ENCODE measurements at places on chromosomes 16 and 17.

DNA sequence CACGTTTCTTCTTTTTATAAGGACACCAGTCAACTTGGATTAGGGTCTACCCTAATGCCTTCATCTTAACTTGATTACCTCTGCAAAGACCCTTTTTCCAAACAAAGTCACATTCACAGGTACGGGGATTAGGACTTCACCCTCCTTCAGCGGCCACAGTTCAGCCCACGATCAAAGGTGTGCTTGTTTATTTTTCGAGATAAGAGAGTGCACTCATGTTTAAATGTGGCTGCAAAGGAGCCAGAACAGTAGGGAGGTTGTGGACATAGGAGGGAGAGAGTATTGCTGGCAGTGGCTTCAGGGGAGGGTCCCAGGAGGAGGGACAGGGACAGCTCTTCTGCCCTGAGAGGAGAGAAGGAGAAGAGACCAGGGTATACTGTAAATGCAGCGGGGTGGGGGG, 46.7 kb downstream of the MGAT5B start:
- DNase-seq: no peak

DNA sequence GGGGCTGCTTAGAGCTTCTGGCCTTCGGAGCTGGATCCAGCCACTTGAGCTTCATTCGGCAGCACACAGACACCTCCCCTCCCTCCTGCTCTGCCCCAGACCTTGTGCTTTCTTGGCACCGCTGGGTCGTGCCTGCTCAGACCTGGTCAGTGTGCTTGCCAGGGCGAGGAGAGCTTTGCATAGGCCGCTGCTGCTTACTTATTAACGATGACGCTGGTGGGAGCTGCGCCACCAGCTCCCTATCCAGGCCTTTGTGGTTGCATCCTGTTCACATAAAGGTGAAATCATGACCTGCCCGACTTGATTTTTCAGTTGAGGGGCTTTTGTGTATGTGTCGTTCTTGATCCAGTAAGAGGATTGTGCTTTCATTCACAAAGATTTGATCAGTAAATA, 101.1 kb downstream of the MSI2 start:
- DNase-seq: peak; percentile 29

DNA sequence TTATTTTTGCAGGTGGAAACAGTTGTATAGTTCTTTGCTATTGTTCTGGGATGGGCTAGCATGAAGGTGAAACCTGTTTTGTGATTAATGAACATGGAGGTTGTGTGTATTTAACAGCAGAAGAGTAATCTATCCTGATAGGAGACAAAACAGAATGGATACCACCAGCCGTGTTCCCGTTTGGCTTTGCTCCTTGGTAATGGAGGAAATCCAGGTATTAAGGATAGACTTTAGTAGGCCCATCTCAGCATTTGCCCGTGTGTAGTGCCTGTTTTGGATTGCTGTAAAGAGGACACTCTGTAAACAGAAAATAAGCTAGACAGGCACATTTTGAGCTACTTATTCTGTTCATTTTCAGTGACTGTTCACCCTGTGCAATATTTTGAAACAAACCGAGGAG, 215.1 kb downstream of the RBFOX1 start:
- no peak for DNase-seq

GRCh38 chr17:2266045-2266864, 37.3 kb downstream of the SMG6 start:
- DNase-seq: peak; percentile 69

GRCh38 chr16:14373896-14374295, 256.2 kb downstream of the PARN start:
- no peak for DNase-seq

GRCh38 chr16:2752035-2752849, at the start of gene SRRM2:
Gene SRRM2, plus strand, starts transcription at chr16:2752638. Its CDS starts 3,727 bp downstream, at chr16:2756365.
- DNase-seq: peak; percentile 100

DNA sequence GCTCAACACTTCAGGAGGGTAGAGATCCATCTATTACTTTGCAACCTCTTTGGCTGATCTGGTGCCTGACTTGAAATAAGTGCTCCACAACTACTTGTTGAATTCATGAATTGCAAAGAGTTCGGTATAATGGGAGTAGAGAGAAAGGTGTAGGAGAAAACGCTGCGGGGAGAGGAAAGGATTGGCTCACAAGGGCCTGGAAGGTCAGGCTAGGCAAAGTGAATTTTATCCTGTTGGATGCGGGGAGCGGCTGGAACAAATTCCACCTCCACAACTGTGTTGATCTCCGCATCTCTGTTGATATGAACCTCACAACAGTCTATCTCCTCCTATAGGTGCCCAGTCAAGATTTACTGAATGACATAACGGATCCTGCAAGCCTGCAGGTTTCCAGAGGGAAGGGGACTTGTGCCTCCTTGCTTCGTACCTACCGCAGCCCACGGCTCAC, 684 bp downstream of the SLX4 start:
- no peak for DNase-seq

DNA sequence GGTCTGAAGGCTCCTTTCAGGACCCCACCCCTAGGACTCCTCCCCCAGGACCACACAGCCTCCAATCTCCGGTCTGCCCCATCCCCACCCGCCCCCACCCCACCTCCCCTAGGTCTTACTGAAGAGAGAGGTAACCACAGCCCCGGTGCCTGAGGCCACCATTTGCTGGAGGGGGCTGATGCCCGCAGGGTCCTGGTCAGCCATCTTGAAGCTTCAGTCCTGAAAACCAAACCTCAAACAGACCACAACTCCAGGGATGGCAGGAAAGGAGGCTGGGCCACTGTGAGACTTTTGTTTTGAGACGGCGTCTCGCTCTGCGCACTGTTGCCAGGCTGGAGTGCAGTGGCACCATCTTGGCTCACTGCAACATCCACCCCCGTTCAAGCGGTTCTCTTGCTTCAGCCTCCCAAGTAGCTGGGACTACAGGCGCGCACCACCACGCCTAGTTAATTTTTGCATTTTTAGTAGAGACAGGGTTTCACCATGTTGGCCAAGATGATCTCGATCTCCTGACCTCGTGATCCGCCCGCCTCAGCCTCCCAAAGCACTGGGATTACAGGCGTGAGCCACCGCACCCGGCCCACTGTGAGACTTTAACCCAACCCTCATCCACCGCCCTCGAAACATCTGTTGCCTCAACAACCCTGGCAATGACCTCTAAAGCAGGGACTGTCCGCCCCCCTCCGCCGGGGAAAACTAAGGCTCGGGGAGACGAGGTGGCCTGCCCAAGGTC, 1.1 kb downstream of the SLC25A39 start:
- DNase-seq: no peak

DNA sequence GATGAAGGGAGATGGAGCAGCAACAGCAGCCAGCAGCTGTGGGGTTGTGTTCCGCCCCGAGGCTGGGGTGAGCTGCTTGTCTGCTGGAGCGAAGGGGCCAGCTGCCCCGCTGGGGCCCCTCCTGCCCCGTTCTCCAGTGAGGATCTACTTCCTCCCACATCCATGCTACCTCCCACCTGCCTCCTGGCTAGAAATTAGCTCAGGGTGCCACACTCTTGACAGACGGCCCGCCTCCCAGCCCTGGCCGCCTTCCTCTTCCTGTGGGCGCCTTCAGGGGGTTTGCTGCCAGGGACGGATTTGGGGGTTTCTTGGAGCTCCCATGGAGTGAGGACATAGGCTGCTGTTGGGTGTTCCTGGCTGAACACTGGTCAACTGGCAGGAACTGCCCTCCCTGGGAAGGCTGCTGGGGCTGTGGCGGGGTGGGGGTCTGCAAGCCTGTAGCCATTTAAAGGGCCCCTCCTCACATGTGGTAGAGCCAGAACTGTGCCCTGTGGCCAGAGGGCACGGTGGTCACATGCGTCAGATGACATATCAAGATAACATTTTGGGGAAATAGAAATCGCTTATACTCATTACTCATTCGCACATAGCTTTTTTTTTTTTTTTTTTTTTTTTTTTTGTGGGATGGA, 13.1 kb downstream of the TBC1D24 start:
- DNase-seq: no peak

GRCh38 chr17:78458736-78459335, 80.4 kb downstream of the PGS1 start:
- DNase-seq: no peak

Measured in B cell (primary cell).